Lower lobe of right lung (tissue), 2 donors: ENCODE measurements at places on chromosomes 1 and 21.

GRCh38 chr1:213297021-213297420 is 246.0 kb downstream of the RPS6KC1 start:
- DNase-seq: no peak

- no peak for DNase-seq
Observed at GRCh38 chr1:161266202-161266601, 7.7 kb downstream of the PCP4L1 start.

- DNase-seq: no peak
Observed at GRCh38 chr1:55070293-55071164, 31.2 kb downstream of the PCSK9 start.

- DNase-seq: no peak
Observed at GRCh38 chr1:89873288-89873687, 52.5 kb downstream of the LRRC8D start.

GRCh38 chr1:107871259-107871658 is 93.7 kb downstream of the VAV3 start:
- no peak for DNase-seq

DNA sequence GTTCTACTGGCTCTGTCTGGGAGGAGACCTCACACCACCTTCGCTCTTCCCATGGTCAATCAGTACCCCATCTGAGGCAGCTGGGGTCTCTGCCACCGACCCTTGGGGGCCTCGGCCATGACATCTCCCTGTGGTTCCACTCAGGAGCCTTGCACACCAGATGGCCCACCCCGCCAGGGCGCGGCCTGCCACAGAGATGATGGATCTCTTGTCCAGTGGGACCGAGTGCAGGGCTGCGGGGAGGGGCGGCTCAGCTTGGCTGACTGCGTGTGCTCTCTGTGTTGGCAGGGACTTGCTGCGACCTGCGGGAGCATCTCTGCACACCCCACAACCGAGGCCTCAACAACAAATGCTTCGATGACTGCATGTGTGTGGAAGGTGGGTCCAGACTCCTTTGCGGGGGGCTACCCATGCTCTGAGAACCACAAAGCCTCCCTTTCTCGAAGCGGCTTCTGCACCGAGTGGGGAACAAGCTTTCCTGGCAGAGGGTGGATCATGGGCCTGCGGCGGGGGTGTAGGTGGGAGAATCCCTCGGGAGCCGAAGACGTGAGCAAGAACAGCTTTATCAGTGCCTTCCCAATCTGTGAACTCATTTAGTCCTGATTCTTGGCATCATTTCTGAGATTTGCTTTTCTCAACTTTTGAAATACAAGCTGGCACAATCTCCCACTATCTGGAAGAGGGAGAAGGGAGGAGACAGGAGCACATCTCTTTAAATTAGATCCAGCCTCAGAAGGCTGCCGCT is 20.9 kb upstream of the AGTRAP start:
- no peak for DNase-seq

DNA sequence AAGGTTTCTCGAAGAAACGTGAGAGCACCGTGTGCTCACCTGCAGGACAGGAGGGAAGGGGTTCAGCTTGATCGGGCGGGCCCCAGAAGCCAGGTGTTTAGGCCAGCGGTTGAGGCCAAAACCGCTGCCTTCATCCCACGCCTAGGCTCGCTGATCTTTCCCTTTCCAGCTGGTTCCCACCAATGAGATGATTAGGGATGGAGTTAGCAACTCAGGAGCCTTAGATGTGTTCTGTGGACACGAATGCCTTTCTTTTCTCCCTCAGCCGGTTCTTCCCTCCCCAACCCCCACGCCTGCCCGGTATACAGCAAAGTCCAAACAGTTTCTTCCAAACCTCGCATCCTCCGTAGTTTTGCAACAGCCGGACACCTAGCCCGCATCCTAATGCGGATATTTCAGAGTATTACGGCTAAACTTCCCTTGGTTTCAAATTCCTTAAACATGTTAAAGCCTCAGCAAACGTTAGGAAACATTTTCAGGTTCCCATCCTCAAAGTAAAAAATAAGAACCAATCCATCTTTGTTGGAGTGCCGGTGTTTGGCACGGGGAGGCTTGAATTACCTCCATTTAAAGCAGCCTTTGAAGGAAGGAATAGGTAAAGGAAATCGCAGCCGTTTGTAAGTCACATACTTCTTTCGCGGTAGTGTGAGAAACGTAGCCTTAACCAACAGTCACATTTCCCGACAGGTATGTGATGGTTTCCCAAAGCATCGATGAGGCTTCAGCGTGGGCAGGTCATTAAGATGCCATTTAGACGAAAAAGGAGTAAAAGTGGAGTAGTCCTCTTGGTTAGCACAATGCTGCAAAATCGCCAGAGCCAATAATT is 1.1 kb downstream of the LRRC8C start:
- no peak for DNase-seq

- peak; percentile 56 for DNase-seq
Observed at GRCh38 chr1:226181996-226182714, 4.4 kb downstream of the ACBD3 start.

DNA sequence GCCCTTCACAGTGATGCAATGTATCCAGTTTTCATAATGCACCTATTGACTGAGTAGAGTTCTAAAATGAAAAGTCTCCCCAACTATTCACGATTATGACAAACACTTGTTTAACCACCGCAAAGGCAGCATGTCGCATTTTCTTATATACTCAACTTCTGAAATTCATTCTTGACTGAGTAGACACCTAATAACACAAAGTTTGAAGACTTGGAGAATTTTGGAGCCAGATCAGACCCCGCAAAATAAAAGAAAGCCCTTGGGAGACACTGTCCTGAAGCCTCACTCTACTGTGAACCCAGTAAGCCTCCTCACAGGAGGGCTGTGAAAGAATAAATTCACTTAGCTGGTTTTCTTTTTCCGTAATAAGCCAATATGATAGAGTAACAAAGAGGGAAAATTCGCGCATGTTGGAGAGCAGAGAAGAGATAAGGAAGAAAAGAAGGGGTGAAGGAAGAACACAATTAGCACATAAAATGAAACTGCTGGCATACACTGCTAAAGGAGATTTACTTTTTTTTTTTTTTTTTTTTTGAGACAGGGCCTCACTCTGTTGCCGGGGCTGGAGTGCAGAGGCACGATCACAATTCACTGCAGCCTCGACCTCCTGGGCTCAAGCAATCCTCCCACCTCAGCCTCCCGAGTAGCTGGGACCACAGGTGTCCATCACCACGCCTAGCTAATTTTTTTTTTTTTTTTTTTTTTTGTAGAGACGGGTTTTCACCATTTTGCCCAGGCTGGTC is 492 bp upstream of the COLGALT2 start:
- DNase-seq: no peak

- DNase-seq: no peak
Observed at GRCh38 chr1:89147678-89148658, 22.1 kb upstream of the GBP2 start.

DNA sequence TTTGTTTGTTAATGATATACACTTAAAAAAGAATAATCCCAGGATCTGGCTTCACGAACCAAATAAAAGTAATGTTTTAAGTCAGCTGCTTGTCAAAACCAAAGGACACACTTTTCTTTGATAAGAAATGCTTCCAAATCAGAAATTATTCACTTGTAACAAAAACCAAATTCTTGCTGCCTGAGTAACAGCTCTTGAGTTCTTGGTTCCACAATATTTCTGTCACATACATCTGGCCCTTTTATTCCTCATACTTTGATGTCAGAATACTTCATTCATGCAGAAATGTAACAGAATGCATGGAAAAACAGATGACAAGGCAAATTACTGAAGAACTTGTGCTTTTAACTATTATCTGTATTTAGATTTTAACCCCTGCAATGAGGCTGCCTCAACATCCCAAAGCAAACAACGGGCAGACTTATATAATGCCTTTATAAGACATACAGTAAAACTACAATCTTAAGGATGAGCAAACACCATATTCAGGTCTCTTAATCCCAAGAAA is 1.5 kb downstream of the VAMP4 start:
- no peak for DNase-seq

- no peak for DNase-seq
Observed at GRCh38 chr1:50497007-50497406, 73.8 kb upstream of the DMRTA2 start.

DNA sequence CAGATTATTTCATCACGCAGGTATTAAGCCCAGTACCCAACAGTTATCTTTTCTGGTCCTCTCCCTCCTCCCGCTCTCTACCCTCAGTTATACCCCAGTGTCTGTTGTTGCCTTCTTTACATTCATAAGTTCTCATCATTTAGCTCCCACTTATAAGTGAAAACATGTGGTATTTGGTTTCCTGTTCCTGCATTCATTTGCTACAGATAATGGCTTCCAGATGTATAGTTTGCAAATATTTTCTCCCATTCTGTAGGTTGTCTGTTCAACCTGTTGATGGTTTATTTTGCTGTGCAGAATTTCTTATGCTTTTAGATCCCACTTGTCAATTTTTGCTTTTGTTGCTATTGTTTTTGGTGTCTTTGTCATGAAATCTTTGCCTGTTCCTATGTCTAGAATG is 21.1 kb upstream of the KCNH1 start:
- no peak for DNase-seq

DNA sequence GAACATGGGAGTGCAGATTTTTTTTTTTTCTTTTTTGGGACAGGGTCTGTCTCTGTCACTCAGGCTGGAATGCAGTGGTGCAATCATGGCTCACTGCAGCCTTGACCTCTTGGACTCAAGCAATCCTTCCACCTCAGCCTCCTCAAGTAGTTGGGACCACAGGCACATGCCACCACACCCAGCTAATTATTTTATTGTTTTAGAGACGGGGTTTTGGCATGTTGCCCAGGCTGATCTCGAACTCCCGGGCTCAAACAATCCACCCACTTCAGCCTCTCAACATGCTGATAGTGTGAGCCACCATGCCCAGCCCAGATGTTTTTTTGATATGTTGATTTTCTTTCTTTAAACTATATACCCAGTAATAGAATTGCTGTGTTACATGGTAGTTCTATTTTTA is 57.7 kb downstream of the RGSL1 start:
- DNase-seq: peak; percentile 61

- DNase-seq: no peak
Observed at GRCh38 chr1:225343618-225344017, 84.2 kb downstream of the LBR start.

GRCh38 chr1:51444534-51445192 is 74.4 kb downstream of the EPS15 start:
- no peak for DNase-seq

DNA sequence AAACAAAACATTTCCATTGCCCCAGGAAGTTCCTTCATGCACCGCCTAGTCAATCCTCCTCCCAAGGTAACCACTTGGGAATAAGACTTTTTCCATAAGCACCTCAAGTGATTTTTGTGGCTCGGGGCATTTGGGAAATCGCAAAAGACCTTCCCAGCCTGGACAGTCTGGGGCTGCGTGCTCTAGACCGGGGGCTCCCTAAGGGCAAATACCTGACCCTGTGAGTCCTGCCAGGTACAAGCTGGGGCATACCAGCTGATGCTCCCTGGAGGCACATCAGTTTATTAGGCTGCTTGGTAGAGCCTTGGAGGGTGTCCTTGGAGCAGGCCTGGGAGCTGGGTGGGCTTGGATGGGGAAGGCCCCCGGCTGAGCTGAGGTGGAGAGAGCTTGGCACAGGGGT is 34.4 kb downstream of the ALPL start:
- DNase-seq: no peak

- DNase-seq: no peak
Observed at GRCh38 chr21:45827881-45828579, 153.5 kb upstream of the COL6A1 start.

GRCh38 chr1:107643766-107644165 is 321.2 kb downstream of the VAV3 start:
- DNase-seq: no peak

- no peak for DNase-seq
Observed at GRCh38 chr1:32361308-32361673, 994 bp downstream of the FAM229A start.

DNA sequence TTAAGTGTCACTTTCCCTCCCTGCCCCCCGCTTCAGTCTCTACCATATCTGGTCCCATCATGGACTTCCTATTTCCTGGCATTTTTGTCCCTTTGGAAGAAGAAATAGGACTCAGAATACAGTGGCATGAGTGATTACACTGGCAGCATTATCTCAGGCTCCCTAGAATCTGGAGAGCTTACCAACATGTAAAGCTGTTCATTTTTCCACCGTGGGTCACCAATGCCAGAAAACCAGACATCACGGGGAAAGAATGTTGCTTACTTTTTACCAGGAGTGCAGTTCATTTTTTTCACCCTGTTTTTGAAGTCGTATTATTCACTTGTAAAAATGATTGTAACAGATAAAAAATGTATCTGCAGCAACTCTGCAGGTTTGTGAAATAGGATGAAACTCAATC is 44.8 kb downstream of the BACH1 start:
- no peak for DNase-seq

- DNase-seq: no peak
Observed at GRCh38 chr1:157137408-157138219, 581 bp downstream of the ETV3 start.

GRCh38 chr1:236835491-236835890 is 40.4 kb downstream of the MTR start:
- no peak for DNase-seq

DNA sequence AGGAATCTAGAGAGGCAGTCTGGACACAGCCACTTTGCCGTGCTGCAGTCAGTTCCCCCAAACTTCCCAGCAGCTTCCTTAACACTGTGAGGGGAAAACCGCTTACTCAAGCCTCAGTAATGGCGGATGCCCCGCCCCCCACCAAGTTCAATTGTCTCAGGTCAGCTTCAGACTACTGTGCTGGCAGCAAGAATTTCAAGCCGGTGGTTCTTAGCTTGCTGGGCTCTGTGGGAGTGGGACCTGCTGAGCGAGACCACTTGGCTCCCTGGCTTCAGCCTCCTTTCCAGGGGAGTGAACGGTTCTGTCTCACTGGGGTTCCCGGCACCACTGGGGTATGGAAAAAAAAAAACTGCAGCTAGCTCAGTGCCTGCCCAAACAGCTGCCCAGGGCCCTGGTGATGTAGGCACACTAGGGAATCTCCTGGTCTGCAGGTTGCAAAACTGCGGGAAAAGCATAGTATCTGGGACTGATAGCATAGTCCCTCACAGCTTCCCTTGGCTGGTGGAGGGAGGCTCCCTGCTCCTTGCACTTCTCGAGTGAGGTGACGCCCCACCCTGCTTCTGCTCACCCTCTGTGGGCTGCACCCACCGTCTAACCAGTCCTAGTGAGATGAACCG is 23.7 kb upstream of the HFM1 start:
- no peak for DNase-seq

GRCh38 chr1:72932025-72932424 is 649.7 kb upstream of the NEGR1 start:
- DNase-seq: no peak

DNA sequence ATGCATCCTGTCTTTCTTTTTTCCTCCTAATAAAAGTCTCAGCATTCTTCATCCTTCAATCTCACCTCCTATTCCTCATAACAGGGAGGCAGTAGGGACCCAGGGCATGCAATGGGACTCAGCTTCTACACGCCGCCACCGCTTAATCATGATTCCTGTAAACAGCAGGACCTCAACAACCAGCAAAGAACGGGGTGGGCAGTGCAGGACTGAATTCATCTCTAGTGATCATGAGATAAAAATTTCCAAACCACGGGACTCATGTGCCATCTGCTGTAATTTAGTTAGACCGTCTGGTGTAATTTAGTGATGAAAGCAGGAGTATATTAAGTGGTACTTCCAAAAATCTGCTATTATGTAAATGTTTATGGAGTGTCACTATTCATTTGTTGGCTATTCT is 5.4 kb downstream of the PRAMEF12 start:
- DNase-seq: no peak

GRCh38 chr1:183030053-183030452 is 6.8 kb downstream of the LAMC1 start:
- DNase-seq: no peak
